CD4-positive, alpha-beta T cell treated with Interleukin-4 for 4 hours (primary cell): ENCODE measurements at places on chromosomes 7 and 10.

DNA sequence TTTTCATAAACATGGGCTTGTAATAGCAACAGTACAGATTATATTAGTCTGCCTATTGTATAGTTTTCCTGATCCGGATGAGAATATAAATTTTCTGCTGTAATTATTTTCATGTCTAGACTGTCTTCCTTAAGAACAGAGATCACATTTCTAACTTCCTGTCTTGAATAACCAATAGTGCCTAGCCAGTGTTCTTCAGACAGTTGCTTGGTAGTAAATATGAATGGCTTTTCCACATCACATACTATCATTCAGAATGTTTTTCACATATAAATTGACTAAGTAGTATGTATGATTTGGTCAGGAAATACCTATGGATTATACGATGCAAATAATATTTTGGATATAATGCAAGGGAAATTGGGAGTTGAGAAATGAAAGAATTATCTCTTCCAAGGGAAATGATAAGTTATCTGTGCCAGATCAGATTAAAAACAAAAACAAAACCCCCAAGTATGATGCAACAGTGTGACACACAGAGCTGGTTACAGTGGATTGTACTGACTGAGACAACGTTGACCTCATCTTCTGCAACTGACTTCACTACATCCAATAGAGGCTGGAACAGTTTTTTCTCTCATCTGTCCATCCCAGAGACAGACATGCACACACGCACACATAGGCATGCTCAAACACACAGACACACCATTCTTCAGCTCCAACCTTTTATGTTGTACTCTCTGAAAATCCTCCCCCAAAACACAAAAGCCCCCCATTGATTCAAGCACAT, 16.4 kb downstream of the ITGA8 start:
- DNase-seq = no peak

- DNase-seq = no peak
These were observed 143.8 kb downstream of the ZNF248 start for GRCh38 chr10:37713642-37714041.

DNA sequence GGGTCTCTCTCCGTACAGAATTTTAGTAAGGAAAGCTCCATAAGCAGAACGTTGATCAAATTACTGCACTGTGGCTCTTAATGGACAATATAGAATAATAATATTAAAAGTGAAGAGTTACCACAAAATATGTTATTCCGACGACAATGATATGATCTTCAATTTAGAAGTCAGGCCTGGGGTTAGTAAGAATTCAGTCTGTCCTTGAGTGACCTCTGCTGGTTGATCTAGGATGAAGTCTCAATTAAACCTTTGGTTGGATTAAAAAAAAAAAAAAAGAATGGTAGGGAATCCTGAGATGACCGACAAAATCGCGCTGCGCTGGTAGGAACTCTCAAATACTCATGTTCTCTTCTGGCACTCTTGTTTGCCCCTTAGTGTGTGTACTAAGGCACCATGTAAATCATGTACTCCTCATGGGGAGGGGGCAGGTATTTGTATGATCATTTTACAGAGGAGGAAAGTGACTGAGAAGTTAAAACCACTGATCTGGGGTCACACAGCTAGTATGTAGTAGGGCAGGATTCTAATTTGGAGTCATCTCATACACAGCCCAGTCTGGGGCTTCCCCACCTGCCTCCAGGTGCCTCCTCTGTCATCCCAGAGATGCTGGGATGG, 161.3 kb upstream of the NPVF start:
- DNase-seq = no peak

DNA sequence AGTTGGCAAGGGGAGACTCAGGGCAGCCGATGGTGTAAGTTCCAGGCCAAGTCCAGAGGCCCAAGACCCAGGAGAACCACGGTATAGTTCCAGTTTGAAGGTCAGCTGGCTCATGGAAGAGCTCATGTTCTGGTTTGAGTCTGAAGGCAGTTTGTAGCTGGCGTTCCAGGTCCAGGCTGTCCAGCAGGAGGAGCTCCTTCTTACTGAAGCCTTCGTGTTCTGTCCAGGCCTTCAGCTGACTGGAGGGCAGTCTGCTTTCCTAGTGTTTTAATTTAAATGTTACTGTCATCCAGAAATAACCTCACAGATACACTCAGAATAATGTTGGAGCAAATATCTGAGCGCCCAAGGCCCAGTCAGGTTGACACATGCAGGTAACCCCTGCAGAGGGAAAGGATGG, 4.2 kb downstream of the SUN1 start:
- DNase-seq = no peak

- peak; percentile 81 for DNase-seq
These were observed 220.0 kb downstream of the FAM107B start for GRCh38 chr10:14554491-14555205.

- DNase-seq = no peak
These were observed 92.3 kb downstream of the BMS1 start for GRCh38 chr10:42874713-42875387.

GRCh38 chr10:63055705-63056104, 77.4 kb upstream of the NRBF2 start:
- no peak for DNase-seq

DNA sequence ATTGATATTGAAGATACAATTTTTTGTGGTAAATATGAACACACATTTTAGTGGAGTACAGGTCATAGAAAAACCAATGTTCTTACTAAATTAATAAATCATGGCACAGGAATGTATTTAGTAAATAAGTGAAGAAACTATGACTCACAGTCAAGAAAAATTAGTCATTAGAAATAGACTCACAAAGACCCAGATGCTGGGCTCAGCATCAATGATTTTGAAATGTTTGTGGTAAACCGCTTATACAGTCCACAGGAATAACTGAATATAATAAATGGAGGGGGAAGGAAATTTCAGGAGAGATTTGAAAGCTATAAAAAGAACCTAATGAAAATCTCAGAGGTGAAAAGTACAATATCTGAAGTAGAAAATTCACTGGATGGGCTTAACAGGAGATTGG, 138.3 kb upstream of the ADCY1 start:
- no peak for DNase-seq

DNA sequence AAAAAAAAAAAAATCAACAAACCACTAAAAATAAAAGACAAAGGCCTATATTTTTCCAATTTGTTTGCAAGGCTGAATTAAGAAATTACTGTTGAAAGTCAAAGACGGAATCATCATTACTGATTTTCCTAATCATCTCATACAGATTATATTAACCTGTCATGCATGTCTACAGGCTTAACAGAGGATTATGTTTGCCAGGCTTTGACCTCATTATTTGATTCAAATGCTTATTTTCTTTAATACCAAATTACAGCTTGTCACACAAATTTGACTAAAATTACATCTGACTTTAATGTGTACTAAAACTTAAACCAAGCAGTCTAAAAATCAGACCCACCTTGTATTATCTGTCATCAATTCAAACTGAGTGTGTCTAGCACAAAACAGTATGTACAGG, 21.2 kb downstream of the KIF5B start:
- no peak for DNase-seq

GRCh38 chr7:69789563-69789962, 191.3 kb downstream of the AUTS2 start:
- DNase-seq = no peak

DNA sequence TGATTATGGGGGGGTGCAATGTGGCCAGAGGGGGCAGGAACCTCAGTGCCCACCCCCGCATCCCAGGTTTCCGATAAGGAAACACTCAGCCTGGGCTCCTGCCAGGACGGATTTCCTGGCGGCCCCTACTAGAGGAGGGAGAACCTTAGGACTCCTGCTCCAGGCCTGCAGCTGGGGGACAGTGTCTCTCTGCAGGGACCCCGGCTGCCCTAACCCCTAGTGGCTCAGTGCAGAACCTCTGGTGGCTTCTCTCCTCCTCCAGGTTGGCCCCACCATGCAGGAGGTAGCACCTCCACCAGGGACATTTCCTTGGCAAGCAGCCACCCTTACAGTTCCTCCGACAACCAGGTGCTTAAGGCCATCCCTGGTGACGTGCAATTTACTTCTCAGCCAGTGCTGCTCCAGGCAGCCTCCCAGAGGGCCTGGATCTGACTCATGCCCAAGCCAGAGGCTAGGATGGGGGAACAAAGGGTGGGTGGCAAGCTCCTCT, 31.9 kb downstream of the SH2B2 start:
- no peak for DNase-seq

DNA sequence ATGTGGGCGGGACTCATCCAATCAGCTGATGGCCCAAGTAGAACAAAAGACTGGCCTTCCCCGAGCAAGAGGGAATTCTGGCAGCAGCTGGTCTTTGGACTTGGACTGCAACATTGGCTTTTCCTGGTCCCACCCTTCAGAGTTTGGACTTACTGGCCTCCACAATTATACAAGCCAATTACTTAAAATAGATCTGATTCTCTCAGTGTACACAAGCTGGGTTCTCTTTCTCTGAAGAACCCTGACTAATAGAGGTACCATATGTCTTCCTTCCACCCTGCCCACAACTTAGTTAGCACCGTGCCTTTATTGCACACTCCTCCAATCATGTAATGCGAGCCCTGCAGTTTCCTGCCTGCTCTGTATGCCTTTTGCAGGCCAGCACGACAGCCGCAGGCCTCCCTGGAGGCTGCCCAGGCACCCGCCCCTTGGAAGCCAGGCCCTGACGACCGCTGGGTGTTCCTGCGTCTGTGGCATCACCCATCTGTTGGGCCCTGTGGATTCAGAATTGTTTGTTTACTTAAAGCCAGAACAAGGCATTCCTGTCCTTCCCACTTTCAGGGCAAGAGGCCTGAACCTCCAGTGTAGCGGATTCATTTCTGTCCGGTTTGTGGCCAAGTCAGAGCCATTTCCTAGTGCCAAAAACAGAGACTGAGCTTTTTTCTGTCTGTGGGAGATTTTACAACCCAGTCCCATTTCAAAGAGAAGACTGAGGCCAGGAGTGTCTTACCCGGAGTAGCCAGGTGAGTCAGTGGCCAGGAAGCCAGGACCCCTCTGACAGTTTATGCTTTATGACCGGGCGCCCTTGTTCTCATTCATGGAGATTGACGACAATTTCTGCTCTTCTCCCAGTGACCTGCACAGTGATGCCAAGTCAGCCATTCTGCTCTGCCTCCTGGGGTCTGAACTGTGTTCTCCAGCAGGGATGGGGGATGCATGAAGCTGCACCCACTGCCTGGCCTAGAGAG, 968 bp upstream of the INMT start:
- DNase-seq = no peak

- DNase-seq = peak; percentile 15
These were observed 24.8 kb upstream of the FFAR4 start for GRCh38 chr10:93541402-93542357.

DNA sequence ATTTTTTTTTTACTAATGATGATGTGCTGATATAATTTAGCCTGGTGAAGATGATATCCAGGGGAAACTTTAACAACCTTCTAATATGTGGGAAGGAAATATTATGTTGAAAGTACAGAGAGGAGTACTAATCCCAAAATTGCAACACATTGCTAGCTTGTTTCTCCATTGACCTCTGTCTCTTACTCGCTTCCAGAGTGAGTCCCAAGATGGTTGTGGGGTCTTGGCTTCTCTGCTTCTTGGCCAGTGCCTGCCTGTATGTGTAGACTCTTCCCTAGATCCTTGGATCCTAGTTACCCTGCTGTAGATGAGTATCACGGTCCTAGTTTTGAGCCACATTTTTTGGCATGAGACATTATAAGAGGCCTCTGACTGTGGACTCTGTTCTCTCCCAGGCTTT, 17.5 kb downstream of the BMPER start:
- DNase-seq = no peak

GRCh38 chr7:13106513-13106912, 419.1 kb downstream of the ARL4A start:
- DNase-seq = no peak

GRCh38 chr7:49812534-49812933, 39.1 kb downstream of the VWC2 start:
- no peak for DNase-seq

GRCh38 chr7:39133088-39133487, 155.4 kb downstream of the POU6F2 start:
- no peak for DNase-seq

DNA sequence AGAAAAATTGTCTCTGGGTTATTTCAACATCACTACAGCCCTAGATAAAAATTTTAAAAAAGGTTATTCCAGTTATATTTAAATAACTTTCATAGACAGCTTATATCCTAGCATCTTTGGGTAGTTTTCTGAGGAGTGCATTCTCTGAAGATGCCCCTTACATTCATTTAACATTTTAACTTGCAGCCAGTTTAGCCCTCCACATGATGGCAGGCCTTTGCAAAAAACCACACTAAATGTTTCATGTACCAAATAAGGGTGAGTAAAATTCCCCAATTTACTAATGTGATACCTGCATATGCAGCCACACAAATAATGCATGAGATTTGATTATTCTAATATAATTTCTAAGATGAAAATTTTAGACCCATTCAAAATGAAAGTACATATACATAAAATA, 108.4 kb upstream of the ZWINT start:
- no peak for DNase-seq

- no peak for DNase-seq
These were observed 9.4 kb downstream of the MPP7 start for GRCh38 chr10:28293236-28294168.

DNA sequence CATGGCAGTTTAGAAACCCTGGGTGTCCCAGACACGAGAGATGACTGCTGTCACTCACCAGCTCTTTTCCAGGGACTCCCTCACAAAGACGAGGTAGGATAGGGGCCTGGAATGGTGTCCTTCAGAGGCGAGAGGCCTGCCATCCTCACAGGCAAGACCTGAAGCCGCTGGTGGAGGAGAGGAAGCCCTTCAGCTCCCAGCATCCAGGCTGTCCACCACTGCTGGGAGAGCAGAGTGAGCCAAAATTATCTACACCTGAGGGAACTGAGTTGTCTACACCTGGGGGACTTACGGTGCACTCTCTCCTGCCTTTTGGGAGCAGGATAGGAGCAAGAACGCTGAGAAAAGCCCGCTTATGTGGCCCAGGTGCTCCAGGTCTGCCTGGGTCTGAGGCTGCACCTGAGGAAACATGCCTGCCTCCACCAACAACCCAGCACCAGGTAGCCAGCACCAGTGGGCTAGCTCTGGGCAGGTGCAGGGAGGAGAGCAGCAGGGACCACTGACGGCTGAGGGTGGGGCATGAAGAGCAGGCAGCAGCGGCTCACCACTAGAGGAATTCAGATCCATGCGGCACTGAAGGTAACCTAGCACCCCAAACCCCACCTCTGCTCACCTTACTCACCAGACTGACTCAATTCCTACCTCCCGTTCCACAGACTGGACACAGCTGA, 357.2 kb downstream of the SH2D4B start:
- no peak for DNase-seq

- DNase-seq = no peak
These were observed 46.2 kb upstream of the OSBPL3 start for GRCh38 chr7:25026156-25026555.

- no peak for DNase-seq
These were observed 200.3 kb downstream of the CACNB2 start for GRCh38 chr10:18340496-18341051.

- no peak for DNase-seq
These were observed 61.5 kb upstream of the GPR22 start for GRCh38 chr7:107408349-107408748.
